ENCODE measurements at places on chromosomes 16 and 17.

GRCh38 chr17:18040261-18040858, 1.2 kb downstream of the GID4 start:
- no peak for DNase-seq

DNA sequence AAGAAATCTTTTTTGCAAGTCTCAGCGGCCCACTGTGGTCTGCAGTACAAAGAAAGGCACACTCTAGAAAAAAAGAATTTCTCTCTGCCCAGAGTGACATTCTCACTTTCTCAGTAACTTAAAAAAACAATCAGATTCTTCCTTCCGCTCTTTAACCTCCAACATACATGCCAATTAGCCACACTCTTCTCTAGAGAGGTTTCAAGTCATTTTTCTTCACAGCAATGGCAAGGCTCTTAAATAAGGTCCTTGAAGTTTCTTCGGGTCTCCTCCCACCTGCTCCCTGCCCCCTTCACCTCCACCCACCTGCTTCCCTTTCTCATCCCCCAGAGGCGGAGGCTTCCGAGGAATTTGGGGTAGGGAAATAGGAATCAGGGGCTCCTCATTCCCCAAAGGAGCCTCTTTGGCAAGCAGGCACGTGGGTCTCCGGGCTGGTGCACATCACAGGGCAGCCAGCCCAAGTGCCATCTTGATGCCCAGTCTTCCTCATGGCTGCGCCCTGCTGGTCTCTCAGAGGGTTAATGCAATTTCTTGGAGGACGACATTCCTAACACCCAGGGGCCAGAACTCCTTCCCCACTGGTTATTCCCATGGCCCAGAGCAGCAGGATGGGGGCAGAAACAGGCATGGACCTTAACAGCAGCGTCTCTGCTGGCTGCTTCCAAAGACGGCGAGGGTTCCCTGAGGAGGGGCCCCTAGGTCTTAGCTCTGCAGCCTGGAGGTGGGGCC, 855 bp upstream of the MEOX1 start:
- DNase-seq: no peak

- no peak for DNase-seq
Observed at GRCh38 chr16:22189473-22190080, 16.5 kb upstream of the EEF2K start.

- DNase-seq: no peak
Observed at GRCh38 chr17:64778240-64779097, 116.4 kb upstream of the SMURF2 start.

DNA sequence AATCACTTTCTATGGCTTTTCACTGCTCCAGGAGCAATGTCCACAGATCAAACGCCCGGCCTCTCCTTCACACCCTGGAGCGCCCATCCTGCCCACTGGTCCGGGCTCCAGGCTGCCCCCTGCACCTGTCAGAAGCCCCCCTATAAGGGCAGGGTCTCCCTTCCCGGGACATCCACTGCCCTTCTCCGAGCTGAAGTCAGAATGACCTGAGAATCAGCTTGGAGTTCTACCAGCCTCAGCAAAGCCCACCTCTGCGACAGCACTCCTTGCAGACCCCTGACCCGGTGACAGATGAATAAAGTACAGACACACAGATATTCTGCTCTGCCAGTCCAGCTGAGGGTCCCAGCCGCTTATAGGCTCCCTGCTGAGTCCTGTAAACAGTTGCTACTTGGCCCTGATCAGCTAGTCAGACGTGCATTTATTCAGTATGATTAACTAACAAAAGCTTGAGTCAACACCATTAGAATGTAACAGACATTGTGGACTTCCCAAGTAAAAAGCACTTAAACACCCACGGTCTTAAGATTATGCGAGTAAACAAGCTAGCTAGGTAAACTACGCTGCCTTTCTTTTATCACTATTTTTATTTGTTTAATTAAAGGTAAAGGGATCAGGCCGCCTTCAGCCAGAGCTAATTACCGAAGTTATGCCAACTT, 4.8 kb downstream of the SLC7A5 start:
- no peak for DNase-seq

GRCh38 chr16:2838928-2839327, 8.8 kb downstream of the ZG16B start:
- DNase-seq: peak; percentile 66

- no peak for DNase-seq
Observed at GRCh38 chr17:27631897-27632725, 1.1 kb downstream of the LGALS9 start.

- DNase-seq: no peak
Observed at GRCh38 chr17:70276906-70277305, 107.6 kb downstream of the KCNJ2 start.

DNA sequence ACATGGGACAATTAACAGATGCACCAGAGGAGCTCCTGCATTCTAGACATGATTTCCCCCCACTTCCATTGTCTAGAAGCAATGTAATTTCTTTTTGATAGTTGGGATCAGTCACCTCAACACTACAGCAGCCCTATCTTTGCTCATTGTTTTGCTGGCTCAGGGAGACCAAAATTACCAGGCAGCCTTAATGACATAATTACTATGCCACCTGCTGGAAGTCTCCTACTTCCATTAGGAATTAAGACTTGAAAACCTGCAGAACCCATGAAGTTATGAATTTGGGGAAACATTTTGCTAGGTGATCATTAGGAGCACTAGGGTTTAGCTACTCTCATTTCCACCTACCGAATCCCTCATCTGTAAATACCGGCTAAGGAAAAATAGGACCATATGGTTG, 312.0 kb upstream of the CA10 start:
- DNase-seq: no peak

DNA sequence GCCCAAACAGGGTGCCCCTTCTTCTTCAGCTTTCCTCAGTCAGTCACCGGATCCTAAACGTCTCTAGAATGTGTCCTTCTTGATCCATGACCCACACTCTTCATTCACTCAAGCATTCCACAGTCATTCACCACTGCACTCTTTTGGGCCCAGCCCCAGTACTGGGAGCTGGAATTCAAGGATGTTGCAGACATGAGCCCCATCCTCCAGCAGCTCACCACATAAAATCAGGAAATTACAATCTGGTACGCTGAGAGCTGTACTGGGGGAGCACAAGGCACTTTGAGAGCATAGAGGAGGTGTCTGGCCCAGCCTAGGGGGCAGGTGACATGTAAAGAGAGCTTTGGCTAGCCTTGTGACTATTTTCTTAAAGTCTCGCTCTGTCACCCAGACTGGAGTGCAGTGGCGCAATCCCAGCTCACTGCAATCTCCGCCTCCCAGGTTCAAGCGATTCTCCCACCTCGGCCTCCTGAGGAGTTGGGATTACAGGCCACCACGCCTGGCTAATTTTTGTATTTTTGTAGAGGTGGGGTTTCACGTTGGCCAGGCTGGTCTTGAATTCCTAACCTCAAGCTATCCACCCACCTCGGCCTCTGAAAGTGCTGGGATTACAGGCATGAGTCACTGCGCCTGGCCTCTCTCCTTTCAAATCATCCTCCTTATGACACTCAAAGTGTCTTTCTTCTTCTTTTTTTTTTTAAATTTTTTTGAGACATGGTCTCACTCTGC, 18.7 kb downstream of the CES4A start:
- no peak for DNase-seq

DNA sequence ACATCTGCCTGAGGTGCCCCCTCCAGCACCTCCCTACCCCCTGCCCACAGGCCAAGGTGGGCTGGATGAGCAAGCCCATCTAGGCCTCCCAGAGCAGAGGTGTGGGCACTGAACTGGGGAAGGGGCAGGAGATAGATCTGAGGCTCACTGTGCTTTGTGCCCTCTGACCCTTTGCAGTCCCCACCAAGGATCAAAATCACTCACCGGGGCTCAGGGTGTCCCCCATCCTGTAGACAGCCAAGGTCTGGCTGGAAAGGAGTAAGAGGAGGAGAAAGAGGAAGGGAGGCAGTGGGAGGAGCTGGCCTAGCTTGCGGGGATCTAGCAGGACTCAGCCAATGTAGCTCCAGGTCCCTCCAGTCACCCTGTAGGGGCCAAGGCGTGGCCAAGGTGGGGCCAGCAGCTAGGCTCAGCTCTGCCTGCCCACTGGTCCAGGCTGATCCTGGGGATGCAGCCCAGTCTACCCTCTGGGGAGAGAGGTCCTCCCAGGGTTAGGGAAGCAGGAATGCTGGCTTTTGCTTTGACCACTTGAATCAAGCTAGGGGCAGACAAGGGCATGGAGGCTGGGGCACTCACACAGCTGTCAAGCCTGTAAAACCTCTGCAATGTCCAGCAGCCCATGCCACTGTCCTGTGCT, 1.8 kb downstream of the SLC12A4 start:
- DNase-seq: no peak

DNA sequence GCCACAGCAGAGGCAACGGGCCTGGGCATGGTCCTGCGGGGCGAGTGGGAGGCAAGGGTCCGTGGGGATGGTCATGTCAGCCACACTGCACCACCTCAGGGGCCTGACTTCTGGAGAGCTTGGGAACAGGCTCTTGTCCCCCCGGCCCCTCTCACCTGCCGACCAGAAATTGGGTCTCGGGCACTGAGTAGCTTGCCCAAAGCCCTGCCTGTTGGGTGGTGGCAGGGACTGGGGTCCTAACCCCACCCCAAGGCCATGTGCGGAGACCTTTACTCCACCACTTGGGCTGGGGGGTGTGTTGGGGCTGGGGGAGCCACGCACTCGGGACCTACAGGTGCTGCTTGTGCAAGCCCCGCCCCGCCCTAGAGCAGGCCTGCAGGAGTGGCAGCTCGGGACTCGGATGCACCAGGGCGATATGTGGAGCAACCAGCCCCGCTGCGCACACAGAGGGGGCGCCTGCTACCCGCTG, 24.2 kb upstream of the CHMP6 start:
- DNase-seq: no peak

- no peak for DNase-seq
Observed at GRCh38 chr17:83089328-83090132, 10.1 kb downstream of the METRNL start.

DNA sequence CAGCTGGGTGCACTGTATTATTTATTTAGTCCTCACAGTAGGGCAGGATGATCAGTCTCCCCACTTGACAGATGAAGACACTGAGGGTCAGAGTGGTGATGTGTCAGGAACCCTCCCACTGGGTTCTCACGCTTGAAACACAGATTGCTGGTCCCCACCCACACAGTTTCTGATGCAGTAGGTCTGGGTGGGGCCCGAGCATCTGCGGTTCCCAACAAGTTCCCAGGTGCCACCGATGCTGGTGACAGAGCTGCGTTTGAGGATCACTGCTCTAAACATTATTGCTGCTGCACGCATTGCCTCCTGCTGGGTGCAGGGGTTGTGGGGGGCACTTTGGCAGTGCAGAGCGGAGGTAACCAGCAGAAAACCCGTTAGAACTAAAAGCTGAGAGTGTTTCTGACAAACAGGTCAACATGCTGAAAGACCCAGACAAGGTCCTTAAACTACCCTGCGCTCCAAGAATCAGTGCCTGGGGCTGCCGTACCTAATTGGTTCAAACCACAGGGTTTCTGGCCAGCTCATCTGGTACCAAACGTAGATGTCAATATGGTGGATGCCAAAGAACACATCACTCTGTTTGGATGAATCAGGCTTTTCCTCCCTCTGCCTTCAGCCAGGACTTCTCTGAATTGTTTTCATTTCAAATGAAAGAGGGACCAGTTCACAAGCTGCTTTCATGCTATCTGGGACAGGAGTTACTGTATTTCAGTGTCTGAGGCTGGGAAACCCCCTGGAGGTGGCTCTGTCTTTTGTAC, 76.0 kb downstream of the ABCC1 start:
- peak; percentile 53 for DNase-seq

DNA sequence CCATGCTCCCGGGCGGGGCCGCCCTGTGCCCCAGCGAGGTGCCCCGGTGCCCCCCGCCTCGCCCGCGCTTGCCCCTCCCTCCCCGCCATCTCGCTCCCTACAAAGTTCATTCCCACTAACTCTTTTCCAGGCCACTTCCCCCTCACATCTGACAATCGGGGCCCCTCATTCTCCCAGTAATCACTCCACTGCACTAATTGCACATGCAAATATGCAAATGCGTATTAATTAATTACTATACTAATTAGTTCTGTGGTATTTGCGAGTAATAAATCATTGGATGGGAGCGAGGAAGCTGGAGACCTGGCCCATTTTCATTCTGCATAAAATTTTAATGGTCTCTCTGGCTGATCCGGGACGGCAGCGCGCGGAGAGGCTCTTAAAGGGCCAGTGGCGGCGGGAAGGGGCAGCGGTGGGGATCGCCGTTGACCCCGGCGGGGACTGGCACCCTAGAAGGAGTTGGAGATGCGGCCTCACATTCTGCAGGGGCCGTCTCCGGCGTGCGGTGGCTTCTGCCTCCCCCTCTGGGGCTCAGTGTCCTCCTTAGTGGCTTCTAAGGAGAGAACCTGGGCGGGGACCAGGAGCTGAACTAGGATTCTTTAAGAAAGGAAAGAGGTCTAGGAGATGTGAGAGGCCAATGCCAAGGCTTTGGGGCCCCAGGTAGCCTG, 8.4 kb upstream of the PPP1R1B start:
- no peak for DNase-seq

Data from pons (tissue), 1 donor.